NCI-H510A (cell line): ENCODE measurements at places on chromosomes 2 and 18.

GRCh38 chr18:58443671-58444070, 185.2 kb downstream of the ALPK2 start:
- DNase-seq: no peak

- DNase-seq: no peak
These were observed 34.9 kb upstream of the PTPN4 start for GRCh38 chr2:119724656-119725485.

GRCh38 chr2:182015334-182016109, 29.9 kb downstream of the PPP1R1C start:
- DNase-seq: no peak

- DNase-seq: no peak
These were observed 17.1 kb downstream of the FAM110C start for GRCh38 chr2:29253-29652.

DNA sequence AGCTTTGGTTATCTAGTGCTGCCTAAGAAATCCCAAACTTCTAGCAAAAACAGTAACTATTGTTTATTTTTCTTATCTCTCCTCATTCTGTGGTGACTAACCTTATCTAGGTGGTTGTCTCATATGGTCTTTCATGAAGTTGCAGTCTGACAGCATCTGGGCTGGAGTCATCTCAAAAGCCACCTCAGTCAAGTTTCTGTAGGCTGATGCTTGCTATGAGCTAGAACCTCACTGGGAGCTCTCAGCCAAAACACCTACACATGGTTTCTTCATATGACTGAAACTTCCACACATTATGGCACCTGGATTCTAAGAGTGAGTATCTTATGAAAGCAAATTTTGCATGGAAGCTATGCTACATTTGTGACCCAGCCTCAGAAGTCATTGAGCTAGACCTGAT, 596.4 kb upstream of the VRK2 start:
- no peak for DNase-seq

- DNase-seq: no peak
These were observed 41.8 kb upstream of the HAAO start for GRCh38 chr2:42834161-42834560.

- no peak for DNase-seq
These were observed 53.7 kb upstream of the LGALSL start for GRCh38 chr2:64400105-64400728.

DNA sequence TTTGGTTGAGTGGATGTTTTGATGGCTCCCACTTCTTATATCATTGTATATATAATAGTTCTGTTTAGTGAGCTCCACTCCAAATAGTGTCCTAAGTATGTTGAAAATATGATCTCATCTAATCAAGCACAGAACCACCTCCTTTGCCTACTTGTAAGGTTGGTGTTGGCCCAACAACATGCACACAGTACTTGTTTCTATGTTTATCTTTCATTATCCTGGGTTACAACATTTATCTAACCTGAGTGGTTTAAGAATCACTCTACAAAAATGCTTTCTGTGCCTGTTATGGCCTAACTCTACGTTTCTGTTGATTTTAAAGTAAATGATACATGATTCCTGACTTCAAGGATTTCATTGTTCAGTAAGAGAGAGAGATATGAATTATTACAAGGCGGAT, 281.9 kb downstream of the FIGN start:
- DNase-seq: no peak

- no peak for DNase-seq
These were observed 116.7 kb upstream of the MGAT5 start for GRCh38 chr2:134137182-134137611.

GRCh38 chr2:12720278-12720620, 3.5 kb downstream of the TRIB2 start:
- no peak for DNase-seq

GRCh38 chr2:113861740-113862139, 28.1 kb upstream of the ACTR3 start:
- DNase-seq: no peak

DNA sequence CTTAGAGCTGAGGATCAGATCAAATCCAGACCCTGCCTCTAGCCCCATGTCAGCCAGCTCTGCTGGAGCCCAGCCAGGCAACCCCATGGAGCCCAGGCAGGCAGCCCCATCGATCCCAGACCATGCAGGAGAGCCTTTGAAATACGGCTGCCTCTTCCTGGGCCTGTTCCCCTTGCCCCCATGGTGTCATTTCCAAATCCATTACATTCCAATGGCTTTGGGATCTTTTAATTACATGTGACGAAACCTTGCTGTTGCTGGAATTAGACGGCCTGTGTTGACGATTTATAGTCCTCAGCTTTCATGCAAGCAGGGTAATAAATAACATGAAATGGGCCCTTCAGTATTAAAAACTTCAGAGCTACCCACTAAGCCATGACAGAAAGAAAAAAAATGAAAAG, 75.8 kb upstream of the SLC14A2 start:
- no peak for DNase-seq

- no peak for DNase-seq
These were observed 56.7 kb upstream of the EML6 start for GRCh38 chr2:54666634-54667265.

DNA sequence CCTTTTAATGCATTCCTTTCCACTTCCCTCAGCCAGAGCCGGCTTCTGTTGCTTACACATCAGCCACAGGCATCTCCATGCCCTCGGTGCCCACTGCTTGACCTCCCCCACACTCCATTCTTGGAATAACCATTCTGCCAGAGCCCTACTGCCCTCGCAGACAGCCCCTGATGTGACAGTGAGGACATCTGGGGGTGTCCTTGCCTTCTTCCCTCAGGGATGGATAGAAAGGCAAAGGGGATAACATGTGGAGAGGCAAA, 6.4 kb upstream of the NPPC start:
- DNase-seq: no peak

- DNase-seq: no peak
These were observed 108.5 kb upstream of the RND3 start for GRCh38 chr2:150595803-150596470.

DNA sequence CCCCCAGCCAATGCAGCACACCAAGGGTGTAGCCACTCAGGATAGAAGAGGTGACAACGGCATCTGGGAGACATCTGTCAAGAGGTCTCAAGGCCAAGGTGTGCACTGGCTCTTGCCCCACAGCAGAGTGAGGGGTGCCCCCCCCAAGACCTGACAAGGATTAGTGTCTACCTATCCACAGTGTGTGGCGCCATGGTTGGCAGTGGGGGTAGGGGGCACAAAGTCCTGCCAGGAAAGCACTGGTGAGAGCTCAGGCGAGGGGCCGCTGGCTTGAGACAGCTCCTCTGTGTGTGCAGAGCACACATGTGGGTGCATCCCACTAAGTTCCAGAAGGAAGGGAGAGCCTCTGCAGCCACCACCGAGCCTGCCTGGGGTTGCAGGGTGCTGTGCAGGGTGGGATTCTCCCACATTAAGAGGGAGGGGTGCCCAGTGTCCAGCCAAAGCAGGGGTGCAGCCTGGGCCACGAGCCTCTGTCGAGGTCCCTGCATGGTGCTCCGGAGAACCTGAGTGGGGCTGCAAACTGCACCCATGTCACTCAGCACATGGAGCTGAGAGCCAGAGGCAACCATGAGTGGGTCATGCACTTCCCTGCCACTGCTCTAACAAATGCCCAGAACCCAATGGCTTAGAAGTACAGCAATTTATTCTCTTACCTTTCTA, 311.2 kb upstream of the HDAC4 start:
- DNase-seq: no peak

DNA sequence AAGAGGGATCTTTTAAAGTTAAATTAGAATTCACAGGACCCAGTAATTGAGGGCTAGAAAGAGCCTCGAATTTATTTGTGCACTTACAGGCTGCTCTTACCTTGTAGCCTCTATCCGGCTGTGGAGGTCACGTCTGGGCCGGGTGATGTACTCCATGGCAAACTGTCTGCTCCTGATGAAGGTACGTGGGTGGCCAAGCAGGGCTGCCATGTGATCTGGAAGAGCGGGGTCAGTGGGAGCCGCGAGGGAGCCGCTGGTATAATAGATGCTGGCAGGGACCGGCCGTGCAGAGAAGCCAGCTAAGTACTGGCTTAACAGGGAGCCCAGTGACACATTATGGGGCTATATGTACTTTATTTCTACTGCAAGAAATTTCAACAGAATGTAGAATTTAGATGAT, 59.2 kb downstream of the ADI1 start:
- DNase-seq: no peak

GRCh38 chr2:166411473-166412230, 35.9 kb upstream of the SCN9A start:
- no peak for DNase-seq

DNA sequence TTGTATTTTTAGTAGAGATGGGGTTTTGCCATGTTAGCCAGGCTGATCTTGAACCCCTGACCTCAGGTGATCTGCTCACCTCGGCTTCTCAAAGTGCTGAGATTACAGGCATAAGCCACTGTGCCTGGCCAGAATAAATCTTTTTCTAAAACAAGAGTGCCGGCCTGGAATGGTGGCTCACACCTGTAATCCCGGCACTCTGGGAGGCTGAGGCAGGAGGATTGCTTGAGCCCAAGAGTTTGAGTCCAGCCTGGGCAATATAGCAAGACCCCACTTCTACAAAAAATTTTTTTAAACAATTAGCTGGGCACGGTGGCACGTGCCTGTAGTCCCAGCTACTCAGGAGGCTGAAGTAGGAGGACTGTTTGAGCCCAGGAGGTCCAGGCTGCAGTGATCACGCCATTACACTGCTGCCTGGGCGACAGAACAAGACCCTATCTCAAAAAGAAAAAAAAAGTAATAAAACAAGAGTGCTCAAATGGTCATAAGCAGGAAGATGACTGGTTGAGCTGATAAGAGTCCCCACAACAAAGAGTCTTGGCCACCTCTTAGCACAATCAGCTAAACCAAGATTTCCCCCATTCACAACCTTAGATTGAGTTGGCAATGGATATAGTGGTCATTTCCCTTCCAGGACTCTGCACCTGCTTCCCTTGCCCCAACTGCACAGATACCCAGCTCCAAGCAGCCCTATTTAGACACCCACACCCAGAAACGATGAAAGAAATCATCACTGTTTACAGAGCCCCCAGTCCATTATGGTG, 5.8 kb upstream of the UCN start:
- no peak for DNase-seq

DNA sequence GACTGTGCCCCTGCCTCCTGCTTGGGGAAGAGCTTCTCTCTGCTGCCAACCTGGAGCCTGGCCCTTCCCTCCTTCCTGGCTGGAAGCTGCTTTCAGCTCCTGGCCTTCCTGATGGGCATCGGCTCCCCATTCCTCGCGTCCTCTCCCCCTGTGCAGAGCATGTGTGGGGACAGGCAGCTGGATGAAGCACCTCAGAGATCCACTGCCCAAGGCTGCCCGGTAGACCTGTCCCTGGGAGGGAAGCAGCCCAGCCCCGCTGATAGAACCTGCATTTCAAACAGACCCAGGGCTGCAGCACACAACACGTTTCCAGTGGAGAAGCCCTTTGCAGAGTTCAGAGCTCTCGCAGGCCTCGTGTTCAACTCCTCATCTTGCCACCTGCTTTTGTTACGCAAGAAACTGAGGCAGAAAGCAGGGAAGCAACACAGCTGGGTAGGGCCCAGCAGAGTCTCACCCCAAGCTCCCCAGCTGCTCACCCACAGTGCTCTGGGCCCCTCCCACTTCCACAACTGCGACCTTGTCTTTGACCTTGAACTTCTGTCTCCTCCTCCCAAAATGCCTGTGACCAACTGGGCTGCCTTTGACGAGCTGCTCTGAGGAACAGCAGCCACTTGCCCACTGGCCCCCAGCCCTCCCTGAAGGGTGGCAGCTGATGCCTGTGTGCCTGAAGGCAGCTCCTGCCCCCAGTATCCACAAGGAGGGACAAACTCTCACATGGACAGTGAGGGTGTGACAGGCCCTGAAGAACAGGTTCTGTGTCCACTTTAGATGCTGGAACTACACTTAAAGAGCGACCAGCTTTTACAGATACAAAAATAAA, 65.5 kb downstream of the PARD6G start:
- DNase-seq: no peak

GRCh38 chr2:36659872-36660312, 36.6 kb upstream of the VIT start:
- DNase-seq: no peak

GRCh38 chr2:38174646-38175423, 98.9 kb upstream of the CYP1B1 start:
- DNase-seq: no peak

DNA sequence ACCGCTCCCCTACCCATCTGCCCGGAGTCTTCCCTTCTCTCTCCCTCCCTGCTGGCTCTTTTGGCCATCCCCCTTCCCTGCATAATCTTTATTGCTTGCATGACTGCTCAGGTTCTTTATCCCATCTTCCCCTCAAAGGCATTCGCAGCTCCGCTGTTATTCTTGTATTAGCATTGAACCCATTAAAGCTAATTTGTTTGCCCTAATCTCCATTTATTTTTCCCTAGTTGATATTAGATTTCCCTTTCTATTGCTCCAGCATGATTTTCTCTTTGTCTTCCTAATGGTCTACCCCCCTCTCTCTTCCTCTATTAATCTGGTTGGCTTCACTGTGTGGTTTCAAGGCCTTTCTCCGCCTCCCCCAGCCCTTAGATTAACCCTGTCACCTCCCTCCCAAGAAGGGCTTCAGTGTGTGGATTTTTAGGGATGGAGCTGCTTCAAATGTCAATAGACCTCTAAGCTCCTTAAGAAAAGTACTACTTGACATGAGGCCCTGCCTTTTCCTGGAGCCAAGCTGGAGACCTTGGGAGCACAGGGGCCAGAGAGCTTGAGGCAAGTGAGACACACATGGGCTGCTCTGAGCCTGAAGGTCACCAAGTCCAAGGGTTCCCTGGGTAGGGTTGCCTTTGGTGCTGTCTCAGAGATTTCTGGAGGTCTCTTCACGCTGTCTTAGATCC, 20.1 kb downstream of the PAX8 start:
- no peak for DNase-seq

- DNase-seq: no peak
These were observed 513.5 kb downstream of the CMPK2 start for GRCh38 chr2:6352247-6352646.

DNA sequence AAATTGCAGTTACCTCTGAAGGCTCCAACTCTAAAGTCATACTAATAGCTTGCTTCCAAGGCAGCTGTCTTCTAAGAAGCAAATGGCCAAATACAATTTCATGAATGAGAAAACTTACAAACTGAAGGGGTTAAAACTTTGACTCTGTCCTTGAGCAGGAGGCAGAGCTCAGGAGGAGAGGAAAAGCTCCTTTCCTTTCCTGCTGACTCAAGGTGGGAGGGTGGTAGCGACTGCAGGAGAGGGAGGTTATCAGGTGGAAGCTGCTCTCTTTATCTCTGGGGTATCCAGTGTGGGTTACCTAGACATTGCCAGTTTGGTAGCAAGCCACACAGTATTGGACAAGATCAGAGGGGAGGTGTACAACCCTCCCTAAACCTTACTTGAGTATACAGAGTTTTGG, 2.7 kb upstream of the EFEMP1 start:
- no peak for DNase-seq

GRCh38 chr2:199455210-199455544, 2.6 kb downstream of the SATB2 start:
- no peak for DNase-seq

DNA sequence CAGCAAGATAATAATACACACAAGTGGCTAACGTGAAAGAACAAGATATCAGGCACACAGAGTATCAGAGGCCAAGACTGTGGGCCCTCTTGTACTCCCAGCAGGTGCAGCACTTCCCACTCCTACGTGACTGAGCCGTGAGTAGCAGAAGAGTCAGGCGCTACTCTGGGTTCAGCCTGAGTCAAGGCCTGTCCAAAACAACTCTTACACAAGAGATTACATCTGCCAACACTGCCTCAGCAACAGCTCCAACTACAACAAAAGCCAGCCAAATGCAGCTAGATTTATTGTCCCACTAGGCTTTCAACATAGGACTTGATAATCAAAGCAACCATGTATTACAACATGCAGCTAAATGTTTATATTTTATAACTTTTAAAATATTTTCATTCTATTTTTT, 56.2 kb downstream of the ITSN2 start:
- DNase-seq: peak; percentile 6

- DNase-seq: no peak
These were observed 1272.2 kb upstream of the ACVR2A start for GRCh38 chr2:146572598-146572997.
